ENCODE measurements at places on chromosomes 5 and 9.

GRCh38 chr5:123035918-123036390 lies 571 bp downstream of the PPIC start:
- H3K4me3 ChIP-seq: peak overlapping the region; percentile 90
- no peak overlapping the region for H3K27ac ChIP-seq
- peaks cover 13% of the 10 kb centered on the region for H3K4me1 ChIP-seq
- H3K36me3 ChIP-seq: peaks cover 4% of the 10 kb centered on the region
- H3K27me3 ChIP-seq: peaks cover 14% of the 10 kb centered on the region

DNA sequence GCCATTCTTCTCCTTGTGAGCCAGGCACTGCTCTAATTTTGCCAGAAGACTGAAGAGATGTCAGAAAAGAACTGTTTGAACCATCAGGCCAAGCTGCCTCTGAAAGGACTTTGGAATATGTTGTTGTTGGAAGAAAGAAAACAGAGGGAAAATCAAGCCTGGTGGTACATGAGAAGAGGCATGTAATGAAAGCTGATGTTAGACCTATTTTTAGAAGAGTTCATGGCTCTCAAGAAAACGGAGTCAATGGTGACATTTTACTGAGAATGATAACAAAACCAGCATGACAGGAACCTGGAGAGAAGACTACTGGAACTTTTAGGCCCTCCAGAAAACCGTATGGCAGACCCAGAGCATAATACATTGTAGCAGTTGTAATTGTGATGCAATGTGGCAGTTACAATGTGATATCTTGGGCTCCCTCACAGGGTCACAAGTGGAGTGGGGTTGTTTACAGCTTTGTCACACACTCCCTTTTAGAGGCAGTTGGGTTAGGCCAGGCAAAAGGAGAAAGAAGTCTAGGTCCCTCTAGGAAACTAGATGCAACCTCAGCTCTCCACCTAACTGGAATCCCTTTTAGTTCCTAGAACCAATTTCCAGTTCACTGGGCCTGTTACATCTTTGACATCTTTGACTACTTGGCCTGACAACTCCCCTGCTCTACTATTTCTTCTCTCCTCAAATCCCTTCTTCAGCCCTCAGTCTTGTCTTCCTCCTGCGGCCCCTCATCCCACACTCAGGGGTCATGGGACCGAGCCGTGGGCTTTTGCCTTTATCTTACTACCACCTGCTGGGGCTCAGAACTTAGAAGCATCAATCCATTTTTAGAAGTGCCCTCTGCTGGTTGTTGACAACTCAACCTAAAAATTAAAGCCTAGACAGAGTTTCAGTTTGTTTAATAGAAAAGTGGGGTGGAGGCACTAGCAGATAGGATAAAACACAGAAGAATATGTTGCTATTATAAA lies 61.2 kb upstream of the JAK2 start:
- no peaks in the 10 kb centered on the region for H3K4me1 ChIP-seq
- H3K27ac ChIP-seq: no peak overlapping the region
- H3K27me3 ChIP-seq: peaks cover 2% of the 10 kb centered on the region
- DNase-seq: no peak
- no peak overlapping the region for H3K4me3 ChIP-seq
- peaks cover 10% of the 10 kb centered on the region for H3K36me3 ChIP-seq

DNA sequence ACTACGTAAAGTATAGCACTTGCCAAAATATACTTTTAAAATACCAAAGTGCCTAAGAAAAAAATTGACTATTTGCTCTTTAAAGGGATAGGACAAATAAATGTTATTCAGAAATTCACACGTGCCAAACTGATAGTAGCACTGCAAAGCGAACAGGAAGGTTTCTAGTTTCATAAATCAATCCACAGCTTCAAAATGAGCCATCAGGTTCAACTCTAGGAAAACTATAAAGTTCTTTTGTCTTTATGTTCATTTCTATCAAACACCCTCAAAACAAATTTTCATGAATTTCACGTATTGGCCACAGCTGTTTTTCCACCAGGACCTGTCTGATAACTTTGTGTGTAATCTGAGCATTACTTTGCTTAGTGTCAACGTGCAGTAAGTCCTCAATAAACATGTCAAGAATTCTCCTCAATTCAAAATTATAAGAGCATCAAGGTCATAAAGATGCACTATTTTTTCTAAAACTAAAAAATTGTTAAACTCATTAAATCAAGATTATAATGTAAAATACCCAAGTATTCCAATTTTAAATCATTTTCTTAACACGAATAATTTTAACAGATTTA lies 3.0 kb downstream of the RNF130 start:
- peaks cover 20% of the 10 kb centered on the region for H3K4me1 ChIP-seq
- H3K27me3 ChIP-seq: peaks cover 9% of the 10 kb centered on the region

DNA sequence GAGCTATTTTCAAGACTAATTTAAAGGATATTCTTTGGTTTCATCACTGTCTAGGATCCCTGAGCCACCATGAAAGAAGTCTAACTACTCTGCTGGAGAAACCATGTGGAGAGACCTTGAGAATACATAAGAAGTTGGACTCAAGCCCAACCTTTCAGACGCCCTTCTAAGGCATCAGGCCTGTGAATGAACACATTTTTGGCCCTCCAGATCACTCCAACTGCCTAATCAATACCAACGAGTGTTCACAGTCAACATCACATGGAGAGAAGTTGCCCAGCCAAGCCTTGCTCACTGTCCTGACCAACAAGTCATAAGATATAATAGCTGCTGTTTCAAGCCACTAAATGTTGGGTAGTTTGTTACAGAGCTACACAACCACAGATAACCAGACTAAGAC lies 100.7 kb downstream of the EPB41L4A start:
- no peak for DNase-seq
- no peak overlapping the region for H3K27ac ChIP-seq
- H3K4me1 ChIP-seq: peaks cover 2% of the 10 kb centered on the region
- no peak overlapping the region for H3K4me3 ChIP-seq
- no peaks in the 10 kb centered on the region for H3K27me3 ChIP-seq

- H3K27me3 ChIP-seq: no peaks in the 10 kb centered on the region
- DNase-seq: no peak
- H3K4me3 ChIP-seq: no peak overlapping the region
These were observed 509.4 kb downstream of the NFIB start for GRCh38 chr9:13804532-13804931.
